ENCODE measurements at places on chromosomes 11 and 22. TPM values are rescaled to one million over a fixed set of nuclear protein-coding genes. Genes with fewer than 3 reads are reported as not detected.

Gene APOA4
- not detected for total RNA-seq

Gene OR8G5
- not detected for total RNA-seq

DNA sequence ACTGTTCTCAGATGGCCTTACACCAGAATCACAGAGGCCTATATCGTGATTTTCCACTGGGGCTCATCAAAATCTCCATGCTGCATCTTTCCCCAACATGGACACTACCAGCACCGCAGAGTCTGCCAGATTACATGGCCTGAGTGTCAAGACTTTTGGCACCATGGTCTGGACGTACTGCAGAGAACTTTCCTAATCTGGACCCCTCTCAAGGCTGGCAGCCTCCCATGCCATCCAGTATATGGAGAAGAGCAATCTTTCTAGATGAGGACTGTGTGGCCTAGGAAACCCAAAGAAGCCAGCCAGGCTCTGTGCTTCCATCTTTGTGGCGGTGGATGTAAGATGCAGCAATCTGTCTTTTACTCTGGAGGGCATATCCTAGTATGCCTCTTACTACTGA lies 139.2 kb downstream of the ADAMTS15 start:
- no peak for DNase-seq

- DNase-seq: no peak
Observed at GRCh38 chr11:96960926-96961325, 571.1 kb downstream of the JRKL start.

DNA sequence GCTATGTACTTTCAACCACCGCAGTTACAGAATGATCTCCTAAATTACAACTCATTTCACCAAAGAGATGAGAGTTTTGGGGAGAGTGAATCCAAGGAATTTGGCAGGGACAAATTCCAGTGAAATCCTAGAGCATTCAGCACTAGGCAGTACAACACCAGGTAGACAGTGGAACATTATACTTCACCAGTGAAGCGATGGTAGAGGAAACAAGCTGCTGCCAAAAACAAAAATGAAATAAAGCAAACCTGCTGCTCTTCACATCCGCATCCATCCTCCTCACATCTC lies 16.9 kb downstream of the SMCO4 start:
- DNase-seq: no peak

DNA sequence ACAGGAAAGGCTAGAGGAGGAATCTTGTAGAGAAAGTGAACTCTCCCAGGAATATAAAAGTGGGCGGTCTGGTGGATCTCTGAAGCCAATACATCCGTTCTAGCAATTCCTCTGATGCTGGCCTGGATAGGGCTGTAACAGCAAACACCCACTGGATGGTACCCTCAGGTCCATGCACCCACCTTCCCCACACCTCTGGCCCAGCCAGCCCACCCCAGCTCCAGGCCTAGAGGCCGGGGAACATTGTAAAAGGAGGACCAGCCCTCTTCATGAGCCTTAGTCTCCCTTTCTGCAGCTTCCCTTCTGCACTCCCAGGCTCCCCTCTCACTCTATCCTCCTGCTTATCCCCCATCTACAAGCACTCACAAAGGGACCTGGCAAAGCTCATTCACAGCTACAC lies 443.9 kb downstream of the BUD13 start:
- no peak for DNase-seq

DNA sequence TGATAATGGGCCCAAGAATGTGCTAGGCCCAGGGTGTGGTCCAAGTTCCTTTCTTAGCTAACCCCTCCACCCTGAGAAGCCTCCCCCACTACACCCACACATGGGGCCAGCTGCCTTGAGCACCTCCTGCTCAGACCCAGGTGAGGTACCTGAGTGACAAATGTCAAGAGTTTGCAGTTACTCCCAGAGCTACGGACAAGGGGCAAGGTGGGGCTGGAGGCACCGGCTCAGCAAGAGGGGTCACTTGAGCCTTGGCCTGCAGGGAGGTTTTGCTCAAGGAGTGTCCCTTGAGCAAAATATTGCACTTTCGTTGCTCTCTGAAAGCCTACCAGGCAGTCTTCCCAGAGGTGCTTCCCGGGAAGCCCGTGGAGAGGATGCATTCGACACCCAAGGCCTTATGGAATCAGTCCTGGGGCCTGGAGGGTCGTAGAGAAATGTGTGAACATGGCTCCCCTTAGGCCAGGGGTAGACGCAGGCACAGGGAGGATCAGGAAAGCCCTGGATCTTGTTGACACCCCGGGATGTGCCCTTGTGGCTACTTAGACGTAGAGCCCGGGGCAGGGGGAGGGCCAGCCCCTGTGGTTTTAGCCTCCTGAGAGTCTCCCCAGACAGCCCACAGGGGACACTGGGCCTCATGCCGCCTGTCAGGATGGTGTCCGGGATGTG lies 114.2 kb downstream of the KCNQ1 start:
- DNase-seq: no peak

DNA sequence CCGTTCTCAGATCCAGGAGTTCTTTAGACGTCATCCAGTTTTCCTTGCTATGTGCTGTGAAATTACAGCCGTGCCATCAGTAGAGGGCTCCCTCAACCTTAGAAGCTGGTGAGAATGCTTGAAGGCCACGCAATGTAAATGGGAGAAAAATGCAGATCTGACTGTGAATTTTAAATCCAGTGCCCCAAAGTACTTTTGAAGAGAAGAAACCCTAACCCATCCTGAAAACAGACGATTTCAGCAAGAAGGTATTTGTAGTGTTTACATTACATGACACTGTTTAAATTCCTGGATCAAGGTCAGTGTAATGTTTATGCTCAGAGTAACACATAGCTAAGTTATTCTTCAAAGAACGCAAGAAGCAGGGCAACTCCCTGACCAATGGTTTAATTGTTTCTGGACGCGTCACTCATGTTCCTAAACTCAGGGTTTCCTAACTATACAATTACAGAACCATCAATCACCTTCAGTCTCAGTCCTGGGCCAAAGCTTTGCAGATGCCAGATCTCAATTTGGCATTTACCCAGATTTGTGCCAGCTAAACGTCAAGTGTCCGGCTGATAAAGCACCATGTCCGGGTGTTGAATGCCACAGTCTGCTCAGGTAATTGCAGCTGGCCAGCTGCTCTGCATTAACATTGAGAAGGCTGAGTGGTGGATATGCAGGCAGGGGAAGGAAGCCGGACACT lies 38.2 kb downstream of the ADAMTS8 start:
- no peak for DNase-seq

Measured in upper lobe of left lung (tissue), 6 donors.